ENCODE measurements at places on chromosomes 5 and 9.

GRCh38 chr5:15510831-15511230, 10.9 kb downstream of the FBXL7 start:
- DNase-seq: no peak

DNA sequence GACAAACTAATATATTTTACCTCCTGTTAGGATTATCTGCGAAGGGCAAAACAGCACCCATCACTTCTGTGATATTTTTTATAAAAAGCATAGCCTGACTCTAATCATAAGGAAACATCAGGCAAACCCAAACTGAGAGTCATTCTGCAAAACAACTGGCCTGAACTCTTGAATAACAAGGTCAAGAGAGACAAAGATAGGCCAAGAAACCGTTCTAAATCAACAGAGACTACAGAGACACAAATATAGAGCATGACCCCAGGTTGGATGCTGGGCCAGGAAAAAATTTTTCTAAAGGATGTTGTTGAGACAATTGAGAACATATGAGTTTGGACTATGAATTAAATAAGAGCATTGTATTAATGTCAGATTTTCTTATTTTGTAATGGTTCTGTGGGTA, 384.9 kb downstream of the NFIB start:
- DNase-seq: no peak

GRCh38 chr9:16602494-16602893, 268.0 kb downstream of the BNC2 start:
- no peak for DNase-seq

- DNase-seq: peak; percentile 53
These were observed at the start of gene PDGFRB for GRCh38 chr5:150155258-150156026. Gene PDGFRB, minus strand, starts transcription at chr5:150155845. Its CDS starts 18,798 bp downstream, at chr5:150137047.

GRCh38 chr5:18944771-18945170, 1043.2 kb downstream of the CDH18 start:
- no peak for DNase-seq

GRCh38 chr5:79489773-79490172, 24.2 kb downstream of the HOMER1 start:
- no peak for DNase-seq

GRCh38 chr5:75601567-75601966, 9.7 kb upstream of the ANKDD1B start:
- no peak for DNase-seq

DNA sequence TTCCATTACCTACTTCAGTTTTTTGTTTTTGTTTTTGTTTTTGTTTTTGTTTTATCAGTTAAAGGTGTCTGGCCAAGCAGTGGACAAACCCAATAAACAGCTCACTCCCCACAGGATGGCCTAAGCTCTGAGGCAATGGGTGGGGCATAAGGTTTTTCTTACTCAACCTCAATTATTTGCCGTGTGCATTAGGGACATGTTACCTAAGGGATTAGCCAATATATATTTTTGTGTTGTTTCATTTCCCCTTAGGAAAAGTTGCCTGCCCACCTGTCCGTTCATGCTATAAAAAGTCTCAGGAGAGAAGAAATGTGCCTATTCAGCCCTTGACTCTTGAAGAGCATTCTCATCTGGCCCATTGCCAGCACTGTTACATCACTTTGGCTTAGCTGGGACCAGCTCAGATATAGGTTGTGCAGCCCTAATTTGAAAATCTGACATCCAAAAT, 7.3 kb downstream of the SH3RF2 start:
- DNase-seq: no peak

DNA sequence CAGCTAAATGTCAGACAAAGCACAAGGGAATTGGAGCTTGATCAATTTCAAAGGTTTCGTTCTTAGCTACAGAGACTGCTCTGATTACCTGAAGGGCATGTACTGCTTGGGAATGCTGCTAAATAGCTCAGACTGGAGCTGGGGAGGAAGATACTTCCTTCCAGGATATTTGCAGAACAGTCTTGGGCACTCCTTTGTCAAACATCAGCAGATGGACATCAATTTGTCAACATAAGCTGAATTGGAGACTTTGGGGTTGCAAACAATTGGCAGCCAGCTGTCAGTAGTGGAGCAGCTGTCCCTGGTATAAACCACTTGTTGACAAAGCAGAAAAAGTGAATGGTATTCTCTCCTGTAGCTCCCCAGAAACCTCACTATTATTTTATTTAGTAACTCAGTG, 182.0 kb downstream of the CCDC192 start:
- no peak for DNase-seq

- DNase-seq: no peak
These were observed 51.3 kb downstream of the BAAT start for GRCh38 chr9:101333490-101333889.

GRCh38 chr5:173655196-173655797, 38.8 kb upstream of the BOD1 start:
- no peak for DNase-seq

DNA sequence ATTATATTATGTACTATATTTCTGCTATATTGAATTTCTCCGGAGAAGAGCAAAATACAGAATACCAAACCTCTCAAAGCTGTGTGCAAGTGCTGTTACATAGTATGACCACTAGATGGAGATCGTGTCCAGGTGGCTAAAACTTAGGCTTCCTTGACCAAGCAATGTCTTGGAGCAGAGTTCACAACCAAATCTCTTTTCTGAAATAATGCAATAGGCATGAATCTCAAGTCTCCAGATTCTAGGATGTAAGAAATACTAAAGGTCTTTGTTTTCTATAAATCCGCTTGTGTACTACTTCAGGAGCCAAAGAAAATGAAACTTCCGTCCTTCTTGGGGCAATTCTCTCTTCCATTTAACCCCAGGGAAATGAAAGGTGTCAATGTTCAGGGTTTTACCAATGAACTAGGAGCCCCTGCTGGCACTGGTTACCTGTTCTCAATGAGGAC, 181.5 kb upstream of the RAI14 start:
- DNase-seq: no peak

DNA sequence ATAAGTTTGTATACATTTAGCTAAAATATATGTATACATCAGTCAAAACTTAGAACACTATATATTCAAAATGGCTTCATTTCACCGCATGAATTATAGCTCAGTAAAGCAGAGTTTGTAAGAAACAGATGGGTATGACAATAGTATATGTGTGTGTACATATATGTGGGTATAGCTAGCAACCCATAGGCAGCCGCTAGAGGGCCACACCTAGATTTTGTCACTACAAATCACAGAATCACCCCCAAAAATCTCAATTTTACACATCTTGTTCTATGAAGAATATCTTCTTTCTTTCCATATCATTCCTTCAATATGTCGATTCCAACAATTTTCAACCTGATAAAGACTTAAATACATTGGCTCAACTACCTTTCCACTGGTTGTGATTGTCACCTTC, 357.8 kb upstream of the CCNG1 start:
- DNase-seq: no peak

DNA sequence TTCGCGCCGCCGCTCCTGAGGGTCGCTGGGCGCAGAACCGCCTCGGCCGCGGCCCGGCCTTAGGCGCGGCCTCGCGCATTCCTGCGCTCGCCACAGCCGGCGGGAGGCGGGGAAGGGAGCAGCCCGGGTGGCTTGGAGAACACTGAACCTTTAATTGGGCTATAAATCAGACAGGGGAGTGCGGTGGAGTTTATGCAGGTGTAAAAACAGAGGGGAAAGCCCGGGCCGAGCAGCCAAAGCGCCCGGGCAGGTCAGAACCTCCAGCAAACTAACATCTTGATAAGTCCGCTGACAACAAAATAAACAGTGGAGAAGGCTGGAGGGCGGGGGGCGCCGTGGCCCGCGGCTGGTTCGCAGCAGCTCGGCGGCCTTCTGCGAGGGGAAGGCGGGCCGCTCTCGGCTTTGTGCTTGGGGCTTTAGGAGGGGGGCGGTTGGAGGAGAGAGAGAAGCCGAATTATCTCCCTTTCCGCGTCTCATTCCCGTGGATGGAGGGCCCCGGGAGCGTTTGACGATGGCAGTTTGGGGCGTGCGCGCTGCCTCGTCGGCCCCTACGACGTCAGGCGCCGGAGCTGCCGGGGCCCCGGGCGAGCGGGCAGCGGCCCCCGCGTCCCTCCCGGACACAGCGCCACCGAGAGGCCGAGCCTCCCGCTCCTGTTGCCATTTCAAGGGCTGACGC, 11.3 kb downstream of the FOXD1 start:
- DNase-seq: no peak

DNA sequence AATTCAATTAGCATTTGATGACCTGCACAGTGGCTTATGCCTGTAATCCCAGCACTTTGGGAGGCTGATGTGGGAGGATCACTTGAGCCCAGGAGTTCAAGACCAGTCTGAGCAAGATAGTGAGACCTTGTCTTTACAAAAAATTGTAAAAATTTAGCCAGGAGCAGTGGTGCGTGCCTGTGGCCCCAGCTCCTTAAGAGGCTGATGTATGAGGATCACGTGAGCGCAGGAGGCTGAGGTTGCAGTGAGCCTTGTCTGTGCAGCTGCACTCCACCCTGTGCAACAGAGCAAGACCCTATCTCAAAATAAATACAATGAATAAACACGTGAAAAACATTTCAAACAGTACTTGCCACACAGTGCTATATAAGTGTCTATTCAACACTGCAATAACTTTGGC, 4.2 kb downstream of the ABCA1 start:
- no peak for DNase-seq

- no peak for DNase-seq
These were observed 105.4 kb upstream of the TBCA start for GRCh38 chr5:77881528-77881927.

DNA sequence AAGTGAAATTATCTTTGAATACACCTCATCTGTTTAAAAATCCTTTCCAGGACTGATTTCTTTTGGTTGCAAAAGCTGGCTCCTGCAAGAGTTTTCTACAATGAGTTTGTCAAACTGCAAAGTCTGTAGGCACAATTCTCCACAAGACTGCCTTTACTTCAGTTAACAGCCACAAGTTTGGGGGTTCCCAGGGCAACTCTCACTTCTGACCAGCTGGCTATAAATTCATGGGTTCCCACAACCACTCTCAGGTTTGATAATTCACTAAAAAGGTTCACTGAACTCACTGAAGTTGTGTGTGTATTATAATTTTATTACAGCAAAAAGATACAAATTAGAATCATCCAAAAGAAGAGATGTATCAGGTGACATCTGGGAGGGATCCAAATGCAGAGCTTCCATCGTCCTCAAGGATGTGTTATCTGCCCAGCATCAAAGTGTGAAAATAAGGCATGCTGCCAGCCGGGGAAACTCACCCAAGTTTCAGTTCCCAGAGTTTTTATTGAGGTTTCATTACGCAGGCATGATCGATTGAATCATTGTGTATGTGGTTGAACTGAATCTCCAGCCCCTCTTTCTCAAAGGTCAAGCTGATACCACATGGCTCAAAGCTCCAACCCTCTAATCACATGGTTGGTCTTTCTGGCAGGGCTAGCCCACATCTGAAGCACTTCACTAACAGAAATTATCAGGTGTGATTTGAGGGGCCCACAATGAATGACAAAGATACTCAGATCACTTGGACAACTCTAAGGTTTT, 19.0 kb upstream of the PSIP1 start:
- DNase-seq: no peak

DNA sequence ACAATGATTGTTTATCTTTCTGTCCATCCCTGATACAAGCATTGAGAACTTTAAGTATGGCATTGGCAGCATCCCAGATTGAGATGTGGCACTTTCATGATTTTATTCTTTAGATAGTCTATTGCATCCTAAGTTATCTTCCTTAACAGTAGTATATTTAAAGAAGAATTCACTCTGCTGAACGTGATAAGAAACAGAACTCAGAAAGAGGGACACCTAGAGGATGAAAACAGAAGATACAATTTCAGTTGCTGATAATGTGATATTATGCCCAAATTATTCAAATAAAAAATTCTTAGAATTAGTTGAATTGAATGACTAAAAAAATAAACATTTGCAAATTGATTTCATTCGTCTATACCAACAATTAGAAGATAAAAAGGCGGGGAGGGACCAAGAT, 218.1 kb upstream of the DMRTA1 start:
- DNase-seq: no peak

DNA sequence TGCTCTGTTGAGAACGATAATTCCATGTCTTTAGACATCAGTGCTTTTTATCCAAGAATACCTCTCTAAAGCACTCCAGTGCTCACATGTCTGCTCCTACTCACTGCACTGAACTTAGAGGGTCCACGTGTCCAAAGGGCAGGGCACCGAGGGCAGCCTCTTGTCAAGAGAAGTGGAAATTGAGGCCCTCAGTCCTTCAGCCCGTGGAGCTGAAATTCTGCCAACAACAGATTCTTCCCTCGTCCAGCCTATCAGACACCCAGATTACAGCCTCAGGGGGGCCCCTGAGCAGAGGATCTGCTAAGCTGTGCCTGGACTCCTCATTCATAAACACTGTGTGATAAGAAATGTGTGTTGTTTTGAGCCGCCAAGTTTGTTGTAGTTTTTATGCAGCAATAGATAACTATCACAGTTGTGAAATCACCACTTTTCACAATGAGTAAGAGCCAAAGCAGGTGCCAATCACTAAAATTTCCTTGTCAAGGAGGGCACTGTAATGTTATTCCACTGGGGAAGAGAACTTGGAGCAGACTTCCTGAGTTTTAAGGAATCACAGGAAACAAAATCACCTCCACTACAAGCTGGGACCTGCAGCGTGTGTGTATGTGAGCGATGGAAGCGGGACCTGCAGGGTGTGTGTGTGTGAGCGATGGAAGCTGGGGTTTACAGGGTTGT, 58.8 kb upstream of the IGFBPL1 start:
- DNase-seq: no peak

DNA sequence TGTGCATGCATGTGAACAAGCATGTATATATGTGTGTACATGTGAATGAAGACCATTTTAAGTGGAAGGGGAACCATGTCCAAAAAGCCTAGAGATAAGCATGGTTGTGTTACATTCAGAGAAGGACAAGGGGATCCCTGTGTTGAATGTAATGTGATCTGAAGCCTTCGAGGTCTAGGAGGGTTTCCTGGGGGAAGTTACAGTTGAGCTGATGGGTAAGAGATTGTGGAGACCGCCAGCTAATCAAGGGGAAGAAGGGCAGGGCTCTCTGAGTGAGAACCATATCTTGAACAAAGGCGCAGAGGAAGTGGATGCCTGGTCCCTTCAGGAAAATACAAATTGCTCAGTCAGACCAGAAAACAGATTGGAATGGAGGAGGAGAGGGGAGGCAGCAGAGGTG, 45.5 kb upstream of the TNFSF15 start:
- no peak for DNase-seq

- no peak for DNase-seq
These were observed 71.4 kb upstream of the WDR41 start for GRCh38 chr5:77563475-77563874.

DNA sequence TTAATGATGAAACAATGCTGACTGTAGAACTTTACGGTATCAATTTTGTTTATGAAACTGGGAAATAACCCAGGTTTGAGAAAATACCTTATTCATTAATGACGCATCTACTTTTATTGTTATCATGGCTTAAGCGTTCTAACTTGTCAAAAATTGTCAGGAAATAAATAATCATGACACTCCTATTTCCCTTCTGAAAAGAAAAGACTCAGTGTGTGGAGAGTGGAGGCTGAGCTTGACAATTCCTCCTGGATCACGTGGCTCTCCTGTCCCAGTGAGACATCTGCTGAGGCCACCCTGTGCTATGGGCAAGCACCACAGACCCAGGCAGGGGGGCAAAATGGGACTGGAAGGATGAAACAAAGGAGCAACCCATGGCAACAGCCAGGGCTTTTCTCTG, 466.4 kb downstream of the ZNF608 start:
- no peak for DNase-seq
